NB4 (cell line): ENCODE measurements at places on chromosomes 4 and X.
A peak's percentile ranks its signal among the peaks of the same experiment; 100 is the strongest.

DNA sequence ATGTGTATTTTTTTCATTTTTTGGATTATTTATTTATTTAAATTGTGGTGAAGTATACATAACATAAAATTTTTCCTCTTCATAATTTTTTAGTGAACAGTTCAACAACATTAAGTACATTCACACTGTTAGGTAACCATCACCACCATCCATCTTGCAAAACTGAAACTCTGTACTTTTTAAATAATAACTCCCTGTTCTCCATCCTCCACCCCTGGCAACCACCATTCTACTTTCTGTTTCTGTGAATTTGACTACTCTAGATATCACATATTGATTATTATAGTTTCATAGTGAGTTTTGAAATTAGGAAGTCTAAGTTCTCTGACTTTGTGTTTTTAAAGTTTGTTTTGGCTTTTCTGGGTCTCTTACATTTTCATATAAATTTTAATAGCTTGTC, 89.3 kb upstream of the STX18 start:
- DNase-seq, result no peak

- no peak for DNase-seq
These were observed 3.1 kb upstream of the FAM241A start for GRCh38 chr4:112142182-112142581.

GRCh38 chr4:112652216-112652615, 15.3 kb downstream of the LARP7 start:
- DNase-seq, result no peak

- DNase-seq, result no peak
These were observed 225.8 kb upstream of the ETNPPL start for GRCh38 chr4:108988464-108989195.

- DNase-seq, result no peak
These were observed 2212.0 kb downstream of the PCDH7 start for GRCh38 chr4:32932156-32932555.

DNA sequence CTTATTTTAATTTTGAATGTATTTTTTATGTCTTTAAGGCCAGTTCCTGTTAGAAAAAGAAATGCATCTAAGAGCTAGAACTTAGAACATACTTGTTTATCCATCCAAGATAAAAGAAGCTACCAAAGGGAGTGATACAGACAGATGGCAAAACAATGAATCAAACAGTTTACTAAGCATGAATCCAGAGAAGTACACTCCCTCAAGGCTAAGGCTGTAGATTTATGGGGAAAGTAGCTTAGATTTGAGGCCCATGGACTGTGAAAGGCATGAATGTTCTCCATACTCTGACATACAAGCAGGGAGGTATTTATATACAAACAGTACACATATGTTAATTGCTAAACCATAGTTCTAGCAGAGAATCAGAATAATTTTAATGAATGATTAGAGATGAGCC, 255.3 kb upstream of the NRK start:
- DNase-seq, result no peak

- DNase-seq, result peak; percentile 94
These were observed at the start of gene FRG1 for GRCh38 chr4:189940178-189941004. TSS of gene FRG1 (plus strand) at chr4:189940872. CDS start at chr4:189941010, 138 bp downstream.

DNA sequence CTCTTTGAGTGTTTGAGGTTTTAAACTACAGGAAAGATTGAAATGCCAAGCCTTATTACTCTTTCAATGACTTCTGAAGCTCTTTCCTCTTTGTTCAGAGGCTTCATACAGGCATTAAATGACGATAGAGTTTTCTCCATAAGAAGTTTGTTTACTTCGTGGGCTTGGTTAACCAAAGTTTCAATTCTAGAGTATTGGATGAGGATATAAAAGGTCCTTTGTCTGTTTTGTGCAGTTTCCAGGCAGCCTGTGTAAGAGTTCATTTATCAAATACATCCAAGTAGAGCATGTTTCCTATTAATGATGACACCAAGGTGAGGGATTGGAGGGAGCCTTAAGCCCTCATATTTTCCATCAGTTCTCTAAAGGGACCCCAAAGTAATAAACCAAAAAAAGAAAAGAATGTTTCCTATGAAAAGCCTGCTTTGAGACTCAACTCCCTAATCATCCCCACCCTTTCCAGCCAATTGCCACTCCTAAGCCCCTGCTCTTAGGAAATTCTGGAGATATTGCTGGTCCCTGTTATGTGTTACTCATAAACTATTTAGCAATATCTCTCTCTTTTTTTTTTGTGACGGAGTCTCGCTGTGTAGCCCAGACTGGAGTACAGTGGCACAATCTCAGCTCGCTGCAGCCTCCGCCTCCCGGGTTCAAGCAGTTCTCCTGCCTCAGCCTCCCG, 106.2 kb upstream of the IL13RA1 start:
- no peak for DNase-seq

DNA sequence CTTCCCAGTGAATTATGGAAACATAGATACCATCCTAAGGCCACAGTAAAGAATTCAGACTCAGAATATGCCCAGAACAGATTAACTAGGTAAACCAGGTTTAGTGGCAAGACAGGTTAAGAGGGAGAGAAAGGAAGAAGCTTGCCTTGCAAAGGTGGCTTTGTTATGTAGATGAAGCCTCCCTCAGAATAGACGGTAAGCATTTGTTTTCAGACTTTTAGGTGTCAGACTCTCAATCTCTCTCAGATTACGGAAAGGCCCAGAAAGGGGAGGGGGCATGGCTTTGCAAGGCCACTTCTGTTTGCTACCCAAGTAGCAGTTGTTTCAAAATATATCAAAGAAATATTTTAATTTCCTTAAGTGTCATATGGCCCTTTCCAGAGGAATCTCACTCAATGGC, 457.1 kb upstream of the BOD1L1 start:
- no peak for DNase-seq

- no peak for DNase-seq
These were observed 21.3 kb upstream of the CDKN2AIP start for GRCh38 chr4:183422962-183423631.

DNA sequence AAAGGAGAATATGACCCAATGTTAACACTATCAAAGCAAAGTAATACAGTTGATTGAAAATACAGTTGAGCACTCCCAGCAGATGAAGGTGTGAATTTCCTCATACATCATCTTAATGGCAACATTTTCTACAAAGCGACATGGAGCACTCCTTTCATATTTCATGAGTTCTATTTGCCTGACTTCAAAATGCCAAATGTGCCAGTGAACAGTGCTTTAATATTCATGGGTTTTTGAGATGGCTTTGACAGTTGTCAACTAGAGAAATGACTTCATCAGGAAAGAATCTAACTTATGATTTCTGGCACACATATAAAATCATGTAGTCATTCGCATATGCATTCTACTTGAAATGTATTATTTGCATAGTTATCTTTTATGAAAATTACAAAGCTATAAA, 222.4 kb downstream of the GALNTL6 start:
- no peak for DNase-seq

DNA sequence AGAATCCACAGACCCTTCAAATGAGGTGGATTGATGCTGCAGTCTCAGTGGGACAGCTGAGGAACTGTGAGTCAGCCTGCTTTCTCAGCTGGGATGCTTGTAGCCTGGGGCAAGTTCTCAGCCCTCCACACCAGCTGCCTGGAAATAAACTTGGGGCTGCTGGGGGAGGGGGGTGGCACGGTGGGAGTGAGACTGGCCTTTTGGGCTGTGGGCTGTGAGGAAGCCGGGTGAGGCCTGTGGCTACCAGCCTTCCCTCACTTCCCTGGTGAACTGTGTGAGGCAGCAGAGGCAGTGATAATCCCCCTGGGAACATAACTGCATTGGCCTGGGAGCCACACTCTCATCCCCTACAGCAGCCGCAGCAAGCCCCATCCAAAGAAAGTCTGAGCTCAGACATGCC, 114.5 kb upstream of the GUCY1A1 start:
- no peak for DNase-seq

GRCh38 chr4:75490155-75490554, 24.0 kb downstream of the RCHY1 start:
- peak; percentile 16 for DNase-seq

DNA sequence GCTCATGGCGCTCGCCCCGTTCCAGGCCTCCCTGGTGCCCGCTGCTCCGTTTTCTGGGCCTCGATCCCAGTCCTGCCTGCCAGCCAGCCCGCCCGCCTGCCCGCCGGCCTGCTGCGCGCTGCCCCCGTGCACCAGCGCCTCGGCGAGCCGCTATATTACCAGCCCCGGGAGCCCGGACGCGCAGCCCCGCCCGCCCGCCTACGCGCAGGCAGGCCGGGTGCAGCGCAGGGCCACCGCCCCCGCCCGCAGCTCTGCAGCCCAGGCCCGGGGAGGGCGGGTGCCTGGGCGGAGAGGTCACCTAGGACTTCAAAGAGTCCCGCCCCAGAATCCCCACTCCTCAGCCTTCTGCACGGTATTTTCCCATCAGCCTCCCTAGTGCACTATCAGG, at the start of gene MAOB:
TSS of gene MAOB (minus strand) at position 157 of the 388 bp plus-strand sequence. CDS start at position 6, 151 bp downstream.
- peak; percentile 1 for DNase-seq

GRCh38 chrX:120790552-120790951, 85.1 kb downstream of the CT47B1 start:
- DNase-seq, result no peak

DNA sequence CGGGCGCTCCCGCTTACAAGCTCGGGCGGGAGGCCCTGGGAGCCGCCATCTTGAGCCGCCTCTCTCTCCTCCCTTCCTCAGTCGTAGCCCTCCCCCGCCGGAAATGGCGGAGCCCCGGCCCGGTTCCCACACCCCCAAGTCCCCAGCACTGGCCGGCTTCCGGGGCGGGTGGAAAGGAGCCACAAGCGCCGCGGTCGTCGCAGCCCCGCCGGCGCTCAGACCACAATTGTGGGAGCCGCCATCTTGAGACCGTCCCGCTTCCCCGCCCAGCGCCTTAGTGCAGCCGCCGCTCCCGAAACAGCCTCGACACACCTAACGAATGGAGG, 531 bp downstream of the HCFC1 start:
- DNase-seq, result peak; percentile 93

DNA sequence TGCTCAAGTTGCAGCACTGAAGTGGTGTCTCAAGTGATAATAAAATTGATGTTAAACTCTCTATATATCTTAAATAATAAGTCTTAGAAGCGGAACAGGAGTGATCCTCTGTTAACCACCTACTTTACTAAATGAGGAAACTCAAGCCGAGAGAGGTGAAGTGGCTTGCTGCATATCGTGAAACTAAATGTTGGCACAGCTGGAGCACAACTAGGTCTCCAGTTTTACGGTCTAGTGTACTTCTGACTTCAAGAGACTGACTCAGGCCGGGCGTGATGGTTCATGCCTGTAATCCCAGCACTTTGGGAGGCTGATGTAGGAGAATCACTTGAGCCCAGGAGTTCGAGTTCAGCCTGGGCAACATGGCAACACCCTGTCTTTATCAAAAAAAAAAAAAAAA, 35.5 kb upstream of the PLS3 start:
- no peak for DNase-seq

DNA sequence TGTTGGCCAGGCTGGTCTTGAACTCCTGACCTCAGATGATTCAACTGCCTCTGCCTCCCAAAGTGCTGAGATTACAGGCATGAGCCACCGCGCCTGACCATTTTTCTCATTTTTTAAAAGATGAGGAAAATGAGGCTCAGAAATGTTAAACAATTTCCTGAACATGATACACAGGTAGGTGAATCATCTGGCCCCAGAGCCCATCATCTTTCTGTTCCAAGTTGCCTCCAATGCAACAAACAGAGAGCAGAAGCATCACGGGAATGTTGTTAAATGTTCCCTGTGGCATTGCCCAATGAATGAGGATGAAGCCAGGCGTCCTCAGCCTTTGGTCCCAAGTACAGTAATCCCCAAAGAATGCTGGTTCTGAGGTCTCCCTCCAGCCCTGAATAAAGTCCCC, 31.3 kb upstream of the ANXA5 start:
- DNase-seq, result no peak

- DNase-seq, result no peak
These were observed 95.5 kb downstream of the BMP15 start for GRCh38 chrX:51006064-51006463.
